RKO (cell line): ENCODE measurements at places on chromosomes 7 and 10.
A peak's percentile ranks its signal among the peaks of the same experiment; 100 is the strongest.

GRCh38 chr10:11705722-11706121 lies 36.5 kb upstream of the ECHDC3 start:
- peak; percentile 34 for DNase-seq

GRCh38 chr7:19030281-19030680 lies 87.2 kb downstream of the TWIST1 start:
- DNase-seq, result no peak

GRCh38 chr7:64574540-64575099 lies 11.7 kb upstream of the ZNF680 start:
- no peak for DNase-seq

DNA sequence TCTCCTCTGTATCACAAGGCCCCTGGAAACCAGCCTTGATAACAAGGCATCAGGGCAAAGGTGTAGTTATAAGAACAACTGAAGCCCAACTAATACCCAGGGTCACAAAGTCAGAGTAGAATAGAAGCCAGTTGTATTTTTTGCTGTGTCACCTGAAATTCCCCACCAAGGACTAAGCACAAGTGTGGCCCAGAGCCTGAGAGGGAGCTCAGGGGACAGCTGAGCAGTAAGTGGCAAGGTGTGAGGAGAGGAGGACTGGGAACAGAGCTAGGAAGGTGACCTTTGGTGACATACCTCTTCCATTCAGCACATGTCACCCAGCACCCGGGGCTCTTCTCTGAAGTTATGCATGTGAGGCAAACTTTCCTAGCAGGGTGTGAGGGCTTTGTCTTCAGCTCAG lies 179.9 kb downstream of the HECW1 start:
- DNase-seq, result no peak

DNA sequence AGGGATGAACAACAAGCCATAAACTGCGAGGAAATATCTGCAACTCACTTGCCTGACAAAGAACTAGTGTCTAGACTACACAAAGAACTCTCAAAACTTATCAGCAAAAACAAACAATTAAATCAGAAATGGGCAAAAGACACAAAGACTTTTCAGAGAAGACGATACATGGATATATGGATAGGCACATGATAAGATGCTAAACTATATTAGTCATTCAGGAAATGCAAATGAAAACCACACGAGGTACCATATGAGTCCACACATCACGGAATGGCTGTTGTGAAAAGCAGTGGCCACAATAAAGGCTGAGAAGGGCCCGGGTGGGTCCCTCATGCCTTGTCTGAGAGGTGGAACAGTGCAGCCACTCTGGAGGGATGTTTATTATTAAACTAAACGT lies 267.8 kb downstream of the WDR37 start:
- no peak for DNase-seq

DNA sequence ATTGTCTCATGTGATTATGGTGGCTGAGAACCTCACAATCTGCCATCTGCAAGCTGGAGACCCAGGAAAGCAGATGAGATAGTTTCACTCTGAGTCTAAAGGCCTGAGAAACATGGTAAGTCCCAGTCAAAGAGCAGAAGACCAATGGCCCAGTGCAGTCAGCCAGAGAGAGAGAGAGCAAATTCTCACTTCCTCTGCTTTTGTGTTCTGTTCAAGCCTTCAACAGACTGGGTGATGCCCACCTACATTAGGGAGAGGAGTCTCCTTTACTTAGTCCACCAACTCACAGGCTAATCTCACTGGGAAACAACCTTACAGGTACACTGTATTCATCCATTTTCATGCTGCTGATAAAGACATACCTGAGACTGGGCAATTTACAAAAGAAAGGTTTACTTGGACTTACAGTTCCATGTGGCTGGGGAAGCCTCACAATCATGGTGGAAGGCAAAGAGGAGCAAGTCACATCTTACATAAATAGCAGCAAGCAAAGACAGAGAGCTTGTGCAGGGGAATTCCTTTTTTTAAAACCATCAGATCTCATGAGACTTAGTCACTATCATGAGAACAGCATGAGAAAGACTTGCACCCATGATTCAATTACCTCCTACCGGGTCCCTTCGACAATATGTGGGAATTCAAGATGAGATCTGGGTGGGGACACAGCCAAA lies 4.7 kb upstream of the FRMPD2 start:
- no peak for DNase-seq

DNA sequence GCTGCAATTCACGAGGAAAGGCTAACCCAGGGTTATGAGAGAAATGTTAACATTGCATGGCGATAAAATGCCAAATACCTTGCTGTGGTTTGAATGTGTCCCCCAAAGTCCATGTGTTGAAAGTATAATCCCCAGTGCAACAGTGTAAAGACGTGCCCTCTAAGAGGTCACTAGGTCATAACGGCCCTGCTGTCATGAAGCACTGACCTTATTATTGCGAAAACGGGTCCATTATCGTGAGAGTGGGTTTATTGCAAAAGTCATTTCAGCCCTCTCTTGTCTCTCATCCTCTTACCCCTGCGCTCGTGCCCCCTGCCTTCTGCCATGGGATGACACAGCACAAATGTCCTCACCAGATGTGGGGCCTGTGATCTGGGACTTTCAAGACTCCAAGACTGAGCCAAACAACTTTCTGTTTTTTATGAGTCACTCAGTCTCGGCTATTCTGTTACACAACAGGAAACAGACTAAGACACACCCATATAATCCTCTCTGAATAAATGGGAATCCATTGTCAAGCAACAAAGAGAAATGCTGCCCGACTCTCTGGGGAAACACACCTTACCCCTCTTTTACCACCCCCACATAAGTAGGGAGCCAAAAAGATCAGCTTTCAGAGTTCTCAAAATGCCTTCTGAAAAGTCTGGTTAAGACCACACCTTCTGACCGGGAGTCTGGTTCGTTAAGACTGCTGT lies 73.1 kb upstream of the UCN3 start:
- peak; percentile 57 for DNase-seq

- peak; percentile 11 for DNase-seq
These were observed 180.2 kb upstream of the FZD1 start for GRCh38 chr7:91083855-91084644.

- no peak for DNase-seq
These were observed 436.1 kb upstream of the FOXK1 start for GRCh38 chr7:4245866-4246470.

GRCh38 chr7:13036256-13036780 lies 348.9 kb downstream of the ARL4A start:
- no peak for DNase-seq

GRCh38 chr10:51729822-51730555 lies 30.6 kb upstream of the CSTF2T start:
- DNase-seq, result no peak
